ENCODE measurements at places on chromosomes 12 and 14. TPM values are rescaled to one million over a fixed set of nuclear protein-coding genes. Genes with fewer than 3 reads are reported as not detected.

Gene JDP2
- total RNA-seq: 4.2 TPM

DNA sequence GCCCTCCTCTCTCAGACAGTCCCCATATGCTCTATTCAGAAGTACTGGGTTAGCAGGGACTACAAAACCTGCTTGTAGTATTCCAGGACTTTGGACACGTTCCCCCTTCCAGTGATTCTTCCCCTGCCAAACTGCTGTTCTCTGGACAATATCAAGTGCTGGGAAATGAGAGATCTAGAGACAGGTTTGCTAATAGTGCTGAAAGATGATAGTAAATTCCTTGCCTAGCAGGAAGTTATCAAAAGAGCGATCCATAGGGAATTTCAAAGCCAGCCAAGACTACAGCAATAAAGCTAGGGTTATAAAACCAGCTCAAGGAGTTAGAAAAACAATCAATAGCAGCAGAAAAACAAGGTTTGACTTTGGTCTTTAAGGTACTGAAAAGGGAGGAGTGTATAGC is 15.2 kb downstream of the SLC7A8 start:
- DNase-seq: no peak

- no peak for DNase-seq
Measured at GRCh38 chr14:38016497-38016896, 191.2 kb upstream of the SSTR1 start.

DNA sequence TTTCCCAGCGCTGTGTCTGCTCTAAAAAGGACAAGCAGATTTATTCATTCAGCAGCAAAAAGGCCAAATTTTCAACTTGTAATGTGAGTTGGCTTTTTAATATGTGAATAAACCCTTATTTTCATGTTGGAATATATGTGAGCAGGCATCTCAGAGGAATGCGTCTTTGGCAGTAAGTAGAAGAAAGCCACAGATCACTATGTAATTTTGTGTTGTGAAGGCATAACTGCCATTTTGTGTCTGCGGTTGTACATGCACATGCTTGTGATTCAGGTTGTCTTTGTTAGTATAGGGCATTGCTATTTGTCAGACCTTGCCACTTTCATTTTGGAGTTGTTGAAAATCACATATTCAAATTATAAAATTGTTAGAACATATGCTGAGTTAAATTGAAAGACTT is 398.8 kb upstream of the RGS6 start:
- DNase-seq: no peak

Gene MEG3
- 92.5 TPM for total RNA-seq

DNA sequence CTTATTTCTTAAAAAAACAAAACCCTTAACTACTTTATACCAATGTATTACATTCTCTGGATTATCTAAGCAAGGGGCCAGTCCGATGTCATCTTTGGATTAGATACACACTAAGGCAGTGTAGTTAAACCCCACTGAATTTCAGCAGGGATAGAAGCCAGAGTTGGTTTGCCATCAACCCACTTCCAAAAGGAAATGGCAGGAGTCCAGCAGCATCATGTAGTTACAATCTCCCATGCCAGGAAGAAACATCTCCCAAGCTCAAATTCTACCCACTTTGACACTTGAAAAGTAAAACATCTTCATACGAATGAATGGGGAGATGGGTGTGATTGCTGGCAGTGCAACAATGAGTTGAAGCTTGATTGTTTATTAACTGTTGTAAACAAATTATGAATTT is 203.5 kb upstream of the PLXNC1 start:
- DNase-seq: no peak

Data from occipital lobe (tissue), 3 donors.